ENCODE measurements at places on chromosomes 13 and 19.

- no peaks in the 10 kb centered on the region for H3K4me1 ChIP-seq
- H3K27ac ChIP-seq, result no peak overlapping the region
- DNase-seq, result no peak
- no peak overlapping the region for H3K4me3 ChIP-seq
- H3K27me3 ChIP-seq, result no peaks in the 10 kb centered on the region
These were observed 454.9 kb downstream of the FOXO1 start for GRCh38 chr13:40211586-40211968.

DNA sequence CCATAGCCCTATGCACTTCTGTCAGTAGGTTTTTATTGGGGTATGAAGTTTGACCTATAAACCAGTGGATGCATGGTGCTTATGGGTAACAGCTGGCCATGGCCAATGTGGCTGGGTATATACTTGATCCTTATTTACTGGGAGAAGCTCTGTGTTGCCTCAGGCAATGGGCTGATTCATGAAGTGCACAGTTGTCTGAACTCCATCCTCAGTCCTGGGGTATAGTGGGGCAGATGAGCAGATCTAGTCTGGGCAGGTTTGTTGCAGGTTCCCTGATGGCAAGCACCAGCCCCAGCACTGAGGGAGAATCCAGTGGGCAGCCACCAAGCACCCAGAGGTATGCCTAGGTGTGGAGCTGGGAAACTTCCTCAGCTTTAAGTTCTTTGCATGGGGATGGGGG is 274.4 kb downstream of the TDRD3 start:
- H3K4me3 ChIP-seq, result no peak overlapping the region
- no peak for DNase-seq
- no peak overlapping the region for H3K27ac ChIP-seq
- no peaks in the 10 kb centered on the region for H3K4me1 ChIP-seq
- H3K27me3 ChIP-seq, result no peaks in the 10 kb centered on the region

- H3K4me3 ChIP-seq, result no peak overlapping the region
- no peak for DNase-seq
- H3K27me3 ChIP-seq, result no peaks in the 10 kb centered on the region
- H3K4me1 ChIP-seq, result no peaks in the 10 kb centered on the region
- no peak overlapping the region for H3K27ac ChIP-seq
- no peaks in the 10 kb centered on the region for H3K36me3 ChIP-seq
These were observed 8.9 kb upstream of the TRPC4 start for GRCh38 chr13:37878496-37878895.

- no peaks in the 10 kb centered on the region for H3K36me3 ChIP-seq
- no peaks in the 10 kb centered on the region for H3K4me1 ChIP-seq
- no peak for DNase-seq
- no peak overlapping the region for H3K4me3 ChIP-seq
These were observed 8.8 kb upstream of the CYSLTR2 start for GRCh38 chr13:48644951-48645350.

GRCh38 chr19:35430409-35431144 is 17.5 kb upstream of the FFAR2 start:
- no peaks in the 10 kb centered on the region for H3K4me1 ChIP-seq
- no peak overlapping the region for H3K27ac ChIP-seq
- no peaks in the 10 kb centered on the region for H3K36me3 ChIP-seq
- DNase-seq, result no peak

GRCh38 chr19:22783651-22784410 is at the start of gene ZNF99:
TSS of gene ZNF99 (minus strand) at chr19:22784151. CDS start at chr19:22784016, 135 bp downstream.
- H3K4me3 ChIP-seq, result no peak within 1 kb of the TSS
- no peaks in the 10 kb centered on the region for H3K27me3 ChIP-seq
- no peak within 1 kb of the TSS for H3K27ac ChIP-seq
- DNase-seq, result no peak

DNA sequence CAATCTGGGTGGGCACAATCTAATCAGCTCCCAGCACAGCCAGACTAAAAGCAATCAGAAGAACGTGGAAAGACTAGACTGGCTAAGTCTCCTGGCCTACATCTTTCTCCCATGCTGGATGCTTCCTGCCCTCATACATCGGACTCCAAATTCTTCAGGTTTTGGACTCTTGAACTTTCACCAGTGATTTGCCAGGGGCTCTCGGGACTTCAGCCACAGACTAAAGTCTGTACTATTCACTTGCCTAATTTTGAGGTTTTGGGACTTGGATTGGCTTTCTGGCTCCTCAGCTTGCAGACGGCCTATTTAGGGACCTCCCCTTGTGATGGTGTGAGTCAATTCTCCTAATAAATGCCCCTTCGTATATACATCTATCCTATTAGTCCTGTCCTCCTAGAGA is 66.6 kb upstream of the SOX21 start:
- H3K4me3 ChIP-seq, result no peak overlapping the region
- H3K4me1 ChIP-seq, result no peaks in the 10 kb centered on the region
- no peaks in the 10 kb centered on the region for H3K27me3 ChIP-seq
- no peak for DNase-seq

DNA sequence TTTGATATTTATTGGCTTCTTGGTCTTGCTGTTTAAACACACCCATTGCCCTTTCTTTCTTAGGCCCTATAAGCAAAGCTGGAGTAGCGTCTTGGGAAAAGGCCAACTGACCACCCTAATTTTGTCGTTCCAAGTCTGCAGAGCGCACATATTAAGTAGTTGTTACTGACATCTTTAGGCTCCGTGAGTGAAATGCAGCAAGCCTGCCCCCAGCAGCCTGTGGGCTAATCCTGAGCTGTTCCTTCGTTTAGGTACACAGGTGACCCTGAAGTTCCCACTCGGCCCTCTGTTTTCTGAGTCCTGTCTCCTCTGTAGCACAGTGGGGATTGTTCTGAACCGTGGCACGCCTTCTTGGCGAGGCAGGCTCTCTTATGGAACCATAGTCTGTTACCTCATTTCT is 170.5 kb downstream of the STK24 start:
- H3K4me3 ChIP-seq, result no peak overlapping the region
- peaks cover 3% of the 10 kb centered on the region for H3K36me3 ChIP-seq
- H3K4me1 ChIP-seq, result no peaks in the 10 kb centered on the region
- no peaks in the 10 kb centered on the region for H3K27me3 ChIP-seq

DNA sequence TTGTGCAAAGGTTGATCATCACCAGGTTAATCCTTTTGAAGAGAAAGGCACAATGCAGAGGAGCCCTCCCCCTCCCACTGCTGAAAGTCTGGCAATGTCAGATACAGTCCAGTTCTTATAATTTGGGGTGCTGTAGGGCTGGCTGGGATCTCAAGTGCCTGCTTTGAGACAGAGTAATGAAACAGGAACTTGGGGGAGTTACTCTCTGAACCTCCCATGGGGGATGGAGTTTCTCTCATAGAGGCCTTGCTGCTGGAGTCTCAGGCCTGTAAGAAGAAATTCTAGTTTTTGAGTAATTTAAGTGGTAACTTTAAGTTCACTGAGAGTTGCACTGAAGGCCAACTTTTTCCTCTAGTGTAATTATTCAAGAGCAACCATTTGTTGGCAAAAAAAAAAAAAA is 410.5 kb downstream of the KCNRG start:
- no peak overlapping the region for H3K4me3 ChIP-seq
- no peak for DNase-seq
- no peaks in the 10 kb centered on the region for H3K4me1 ChIP-seq
- no peak overlapping the region for H3K27ac ChIP-seq
- H3K36me3 ChIP-seq, result no peaks in the 10 kb centered on the region
- H3K27me3 ChIP-seq, result no peaks in the 10 kb centered on the region

DNA sequence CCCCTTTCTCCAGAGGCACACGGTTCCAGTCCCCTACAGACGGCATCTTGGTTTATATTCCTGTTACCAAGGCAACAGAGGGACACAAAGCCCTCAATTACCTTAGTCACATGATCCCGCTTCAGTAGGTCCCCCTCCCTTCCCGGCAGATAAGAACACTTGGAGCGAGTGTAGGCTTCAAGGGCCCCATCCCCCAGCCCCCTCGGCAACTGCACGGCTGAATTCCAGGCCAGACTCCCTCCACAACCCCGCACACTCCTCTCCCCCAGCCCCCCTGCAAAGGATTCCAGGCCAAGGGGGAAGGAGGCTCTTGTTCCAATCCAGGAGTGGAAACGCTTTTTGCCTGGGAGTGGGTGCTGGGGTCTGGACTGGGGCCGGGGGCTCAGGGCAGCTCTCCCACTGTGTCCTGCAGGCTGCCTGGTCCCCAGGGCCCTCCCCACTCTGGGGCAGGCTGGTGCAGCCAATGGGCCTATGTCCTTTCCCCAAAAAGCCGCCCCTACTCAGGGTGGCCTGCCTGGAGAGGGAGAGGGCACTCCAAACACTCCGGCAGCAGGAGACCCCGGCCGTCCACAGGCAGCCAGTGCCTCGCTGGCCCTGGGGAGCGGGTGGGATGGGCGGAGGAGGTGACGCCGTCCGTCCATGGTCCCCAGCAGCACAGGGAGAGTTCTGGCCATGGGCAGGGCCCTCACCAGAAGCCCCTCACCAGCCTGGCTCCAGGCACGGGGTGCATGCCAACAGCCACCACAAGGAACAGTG is 62.6 kb downstream of the MLLT1 start:
- no peak overlapping the region for H3K4me3 ChIP-seq
- peak; percentile 17 for DNase-seq
- peak overlapping the region; percentile 78 for H3K27ac ChIP-seq
- no peaks in the 10 kb centered on the region for H3K27me3 ChIP-seq
- H3K4me1 ChIP-seq, result peaks cover 11% of the 10 kb centered on the region
